Parietal lobe (tissue), 2 donors: ENCODE measurements at places on chromosomes 16 and 17. TPM values are rescaled to one million over a fixed set of nuclear protein-coding genes. Genes with fewer than 3 reads are reported as not detected.

Gene GSPT1
- total RNA-seq: 89.5 TPM

Gene DPEP3
- total RNA-seq: not detected

Gene CHTF8
- 43.5 TPM for total RNA-seq

Gene NT5M
- 5.0 TPM for total RNA-seq

Gene NPIPB9
- total RNA-seq: 11.6 TPM

Gene SULT1A2
- total RNA-seq: 1.6 TPM

Gene PROCA1
- total RNA-seq: 5.0 TPM

Gene HOXB9
- not detected for total RNA-seq

Gene SLC52A1
- not detected for total RNA-seq

Gene TP53TG3F
- total RNA-seq: not detected

Gene TVP23A
- total RNA-seq: 31.9 TPM

Gene ADAD2
- not detected for total RNA-seq

Gene EXOSC6
- 53.2 TPM for total RNA-seq

Gene SLC38A10
- 19.4 TPM for total RNA-seq

Gene NOD2
- 0.31 TPM for total RNA-seq

Gene FBXW10
- 0.63 TPM for total RNA-seq
